Fibroblast of the aortic adventitia (primary cell): ENCODE measurements at places on chromosomes 12 and 14.

DNA sequence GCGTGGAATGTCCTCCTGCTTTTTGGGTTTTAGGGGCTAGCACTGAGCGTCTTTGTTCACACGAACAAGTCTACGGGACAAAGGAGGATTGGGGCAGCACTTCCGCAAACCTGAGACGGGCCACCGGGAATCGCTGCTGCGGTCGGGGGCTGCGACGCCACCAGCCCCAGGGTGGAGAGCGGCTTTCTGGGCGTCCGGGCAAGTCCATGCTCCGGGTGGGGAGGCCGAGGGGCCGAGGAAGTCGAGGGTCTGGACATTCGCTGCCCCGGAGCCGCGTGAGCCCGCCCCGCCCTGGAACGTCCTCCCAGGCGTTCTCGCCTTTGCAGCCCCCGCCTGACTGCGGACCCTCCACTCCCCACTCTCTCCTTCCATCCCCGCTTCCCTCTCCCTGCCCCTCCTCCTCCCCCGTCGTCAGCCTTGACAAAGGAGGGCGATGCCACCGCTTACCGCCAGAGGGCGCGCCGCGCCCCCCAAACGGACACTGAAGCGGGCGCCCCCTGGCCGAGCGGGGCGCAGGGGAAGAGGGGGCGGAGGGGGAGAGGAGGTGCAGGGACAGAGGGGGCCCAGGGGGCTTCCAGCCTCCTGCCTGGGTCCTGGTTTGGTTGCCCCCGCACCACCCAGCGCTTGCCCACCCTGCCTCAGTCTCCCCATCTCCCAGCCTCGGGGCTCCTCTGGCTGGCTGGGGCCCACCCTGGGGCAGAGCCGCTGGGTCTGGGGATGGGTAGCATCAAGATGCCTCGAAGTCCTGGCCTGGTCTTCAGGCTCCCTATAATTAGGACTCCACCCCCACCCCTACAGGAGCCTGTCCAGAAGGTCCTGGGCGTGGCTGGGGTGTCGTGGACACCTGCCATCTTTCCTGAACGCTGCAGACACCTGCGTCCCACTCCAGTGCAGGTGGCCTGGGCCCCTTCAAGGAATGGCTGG, 39.1 kb upstream of the INF2 start:
- peak; percentile 52 for DNase-seq

DNA sequence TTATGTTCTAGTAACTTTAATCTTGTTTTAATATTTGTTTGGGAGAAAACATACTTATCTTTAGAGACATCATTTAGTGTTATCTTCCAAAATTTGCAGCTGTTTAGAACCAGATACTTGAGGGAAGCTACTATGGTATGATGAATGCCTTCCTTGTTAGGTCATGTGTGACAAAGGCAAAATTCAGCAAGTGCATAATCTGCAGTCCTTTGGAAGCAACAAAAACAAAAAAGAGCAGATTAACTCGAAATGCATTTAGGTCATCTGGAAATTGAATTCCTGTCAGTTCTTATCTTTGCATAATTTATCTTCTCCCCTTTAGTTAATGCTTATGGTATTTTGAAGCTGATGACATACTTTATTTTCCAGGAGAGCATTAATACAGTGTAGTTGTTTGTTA, 3.5 kb downstream of the FBXO34 start:
- peak; percentile 82 for DNase-seq

- no peak for DNase-seq
These were observed 121.7 kb downstream of the PAPOLA start for GRCh38 chr14:96623676-96624484.

DNA sequence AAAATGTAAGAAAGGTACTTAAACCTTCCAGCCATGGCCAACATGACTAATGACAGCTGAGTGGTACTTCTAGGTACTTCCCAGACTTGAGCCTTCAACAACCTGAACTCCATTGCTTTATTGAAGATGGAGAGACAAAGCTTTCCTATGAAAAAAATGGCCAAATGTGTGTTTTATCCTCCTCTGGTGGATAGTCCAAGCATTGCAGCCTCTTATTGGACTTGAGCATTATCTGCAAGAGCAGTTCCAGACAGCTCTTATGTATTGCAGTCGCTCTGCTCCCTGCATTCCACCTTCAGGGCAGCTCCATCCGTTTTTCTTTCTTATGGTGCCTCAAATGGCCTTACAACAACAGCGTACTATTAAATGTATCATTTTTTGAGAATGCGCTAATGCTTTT, 588.2 kb downstream of the NRXN3 start:
- peak; percentile 31 for DNase-seq

DNA sequence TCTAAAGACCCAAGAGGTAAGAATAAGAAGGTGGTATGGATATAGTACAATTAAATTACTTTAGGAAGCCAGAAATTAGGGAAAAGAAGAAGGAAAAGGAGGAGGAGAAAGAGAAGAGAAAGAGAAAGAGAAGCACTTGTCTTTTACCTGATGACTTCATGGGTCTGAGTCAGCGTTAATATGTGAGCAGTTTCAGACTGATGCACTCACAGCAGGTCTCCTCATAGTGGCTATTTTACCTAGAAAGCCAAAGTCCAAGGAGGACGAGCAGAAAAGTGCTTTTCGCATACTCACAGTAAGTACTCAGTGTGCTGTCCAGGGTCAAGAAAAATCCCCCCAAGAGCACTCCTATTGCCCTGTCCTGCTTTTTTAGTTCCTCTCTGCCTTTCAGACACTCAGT, 222.1 kb downstream of the C12orf42 start:
- no peak for DNase-seq

DNA sequence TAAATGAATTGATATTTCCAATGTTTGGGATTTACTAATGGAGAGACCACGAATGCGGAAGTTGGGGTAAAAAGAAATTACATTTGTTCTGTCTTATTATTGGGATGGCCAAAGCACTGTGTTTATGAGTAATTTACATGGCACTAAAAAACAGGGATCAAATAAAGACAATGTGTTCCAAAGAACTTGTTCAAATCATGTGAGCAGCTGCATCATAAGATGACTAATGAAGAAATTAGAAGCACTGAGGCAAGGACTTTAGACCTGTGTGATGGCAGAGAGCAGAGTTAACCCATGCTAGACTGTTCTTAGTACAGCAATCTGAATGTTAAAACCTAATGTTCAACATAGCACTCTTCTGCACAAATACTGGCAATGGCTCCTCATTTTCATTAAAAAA, 34.3 kb upstream of the DCN start:
- no peak for DNase-seq

DNA sequence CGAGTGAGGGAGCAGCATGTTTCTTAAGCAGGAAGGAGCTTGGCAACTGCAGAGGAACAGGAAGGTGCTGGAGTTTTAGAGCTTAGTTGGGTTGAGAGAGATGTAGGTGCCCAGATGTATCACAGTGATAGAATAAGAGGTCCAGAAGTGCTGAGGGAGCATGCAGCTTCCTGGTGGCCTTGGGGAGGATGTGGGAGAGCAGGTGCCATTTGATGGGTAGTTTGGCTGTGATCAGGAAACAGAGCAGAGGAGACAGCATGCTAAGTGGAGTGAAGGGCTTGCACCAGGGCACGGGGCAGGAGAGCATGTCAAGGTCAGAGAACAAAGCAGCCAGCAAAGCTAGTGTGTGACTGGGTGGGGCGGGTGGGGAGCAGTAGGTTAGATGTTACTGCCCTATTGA, 74.8 kb downstream of the PAPOLA start:
- no peak for DNase-seq

GRCh38 chr12:18468246-18469075, 207.1 kb downstream of the PIK3C2G start:
- peak; percentile 30 for DNase-seq

DNA sequence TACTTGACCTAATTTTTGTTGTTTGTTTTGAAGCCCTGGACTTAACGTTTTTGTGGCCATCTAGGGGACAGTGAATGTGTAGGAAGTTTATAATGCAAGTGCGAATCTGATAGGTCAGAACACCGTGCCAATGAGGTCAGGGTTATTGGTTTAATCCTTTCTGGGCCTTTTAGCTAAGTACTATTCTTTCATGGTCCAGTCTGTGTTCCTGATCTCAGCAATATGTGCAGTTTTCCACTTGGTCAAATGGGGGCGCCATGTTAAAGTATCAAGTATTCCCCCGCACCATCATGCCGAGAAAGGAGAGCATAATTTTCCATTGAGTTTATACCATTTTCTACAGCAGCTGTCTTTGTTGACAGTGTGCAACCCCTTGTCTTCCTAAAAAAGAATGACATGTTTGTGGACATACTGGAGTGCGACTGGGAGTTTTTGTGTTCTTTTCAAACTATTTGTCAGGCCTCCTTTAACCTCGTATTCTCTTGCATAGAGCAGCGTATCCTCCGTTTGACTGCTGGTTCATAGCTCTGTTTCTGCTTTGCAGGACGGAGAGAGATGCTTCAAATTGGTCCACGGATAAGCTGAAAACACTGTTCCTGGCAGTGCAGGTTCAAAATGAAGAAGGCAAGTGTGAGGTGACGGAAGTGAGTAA, 1.3 kb downstream of the AHSA1 start:
- peak; percentile 85 for DNase-seq

DNA sequence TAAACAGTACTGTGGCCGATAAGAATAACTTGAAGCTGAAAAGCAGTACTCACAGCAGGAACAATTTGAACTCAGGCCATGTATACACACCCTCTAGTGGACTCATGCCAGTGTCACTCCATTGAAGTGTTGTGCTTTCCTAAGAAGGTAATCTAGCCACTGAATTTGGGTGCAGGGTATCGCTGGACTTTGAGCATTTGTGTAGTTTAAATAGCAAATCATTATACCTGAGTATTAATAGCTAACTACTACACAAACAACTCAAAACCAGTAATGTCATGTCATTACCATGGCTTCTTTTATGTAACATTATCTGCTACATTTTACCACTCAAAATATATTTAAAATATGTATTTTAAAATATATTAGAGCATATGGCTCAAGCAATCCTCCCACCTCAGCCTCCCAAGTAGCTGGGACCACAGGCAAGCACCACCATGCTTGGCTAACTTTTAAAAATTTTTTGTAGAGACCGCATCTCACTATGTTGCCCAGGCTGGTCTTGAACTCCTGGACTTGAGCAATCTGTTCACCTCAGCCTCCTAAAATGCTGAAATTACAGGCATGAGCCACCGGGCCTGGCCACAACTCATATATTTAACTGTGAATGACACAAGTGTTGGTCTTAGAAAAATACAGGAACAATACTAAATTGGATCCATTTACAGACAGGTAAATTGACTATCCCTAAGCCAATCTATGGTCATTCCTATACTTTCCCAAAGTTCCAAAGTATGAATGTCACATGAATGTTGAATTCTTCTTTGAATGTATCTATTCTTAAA, 25.6 kb upstream of the ARID4A start:
- DNase-seq = peak; percentile 48

GRCh38 chr14:97546491-97547230, 749.5 kb downstream of the VRK1 start:
- no peak for DNase-seq

DNA sequence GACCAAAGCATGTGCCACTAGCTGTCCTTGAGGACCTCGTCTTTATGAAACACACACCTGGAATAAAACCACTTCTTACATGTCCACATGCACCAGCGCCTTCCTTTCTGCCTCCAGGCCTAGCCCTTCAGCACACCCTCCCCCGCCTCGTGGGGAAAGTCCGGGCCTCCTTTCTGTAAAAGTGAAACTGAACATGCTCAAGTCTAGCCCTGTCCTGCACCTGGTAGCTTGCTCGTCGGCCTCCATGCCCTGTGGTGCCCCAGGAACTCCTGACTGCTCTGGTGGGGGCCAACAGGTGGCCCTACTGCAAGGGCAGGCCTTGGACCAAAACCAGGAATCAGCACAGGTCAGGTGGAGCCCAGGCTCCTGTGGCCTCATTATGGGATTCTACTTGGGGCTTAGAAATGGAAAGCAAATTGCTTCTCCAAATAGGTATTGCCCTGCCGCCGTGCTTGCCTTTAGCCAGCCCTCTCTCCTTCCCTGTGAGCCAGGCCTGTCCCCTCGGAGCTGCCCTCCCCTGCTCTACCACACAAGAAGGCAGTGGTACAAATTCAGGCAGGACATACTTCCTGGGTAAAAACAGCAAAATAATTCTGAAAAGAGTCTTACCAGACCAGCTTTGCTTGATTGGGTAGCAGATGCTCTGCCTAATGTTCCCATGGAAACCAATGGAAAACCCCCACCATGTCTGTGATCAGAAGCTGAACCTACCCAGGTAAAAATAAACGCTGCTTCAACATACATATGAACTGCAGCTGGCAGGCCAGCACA, 43.5 kb downstream of the ERH start:
- DNase-seq = no peak

DNA sequence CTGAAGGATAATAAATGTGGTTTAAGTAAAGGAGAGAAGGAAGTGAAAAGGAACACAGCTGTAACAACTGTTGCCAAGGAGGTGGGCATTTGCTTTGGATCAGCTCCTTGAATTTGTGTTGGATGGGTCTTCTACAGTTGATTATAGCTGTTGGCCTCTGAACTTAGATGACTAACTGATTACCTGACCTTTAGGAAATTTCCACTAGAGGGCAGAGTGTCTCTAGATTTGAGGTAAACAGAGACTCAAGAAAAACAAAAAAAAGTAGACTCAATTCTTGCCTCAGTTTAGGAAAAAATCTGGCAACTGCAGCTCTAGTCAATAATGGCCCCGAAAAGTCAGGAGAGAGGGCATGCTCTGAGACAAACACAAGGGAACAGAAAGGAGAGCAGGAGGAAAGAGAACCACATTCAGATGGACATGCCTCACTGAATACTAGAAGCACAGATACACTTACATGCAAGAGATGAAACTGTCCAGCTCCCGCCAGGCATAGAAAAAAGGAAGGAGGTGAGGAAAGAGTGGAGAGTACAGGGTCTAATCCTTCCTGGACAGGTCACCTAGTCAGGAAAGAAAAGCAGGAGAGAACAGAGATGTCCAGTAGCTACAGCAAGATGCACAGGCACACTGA, 20.6 kb downstream of the COX14 start:
- DNase-seq = peak; percentile 78

- DNase-seq = peak; percentile 82
These were observed 42.0 kb downstream of the GPHB5 start for GRCh38 chr14:63276492-63277342.
